ENCODE measurements at places on chromosomes 5 and 9. TPM values are rescaled to one million over a fixed set of nuclear protein-coding genes. Genes with fewer than 3 reads are reported as not detected.

S1PR3 gene
- 9.3 TPM for total RNA-seq

HOMER1 gene
- 20.0 TPM for total RNA-seq

F2RL2 gene
- 0.29 TPM for total RNA-seq

TEK gene
- 0.74 TPM for total RNA-seq

- DNase-seq: no peak
Observed at GRCh38 chr9:129561594-129562281, 59.2 kb downstream of the C9orf50 start.

- DNase-seq: no peak
Observed at GRCh38 chr9:31604531-31604930, 779.9 kb upstream of the ACO1 start.

- no peak for DNase-seq
Observed at GRCh38 chr5:10457682-10458574, 16.2 kb downstream of the ROPN1L start.

DNA sequence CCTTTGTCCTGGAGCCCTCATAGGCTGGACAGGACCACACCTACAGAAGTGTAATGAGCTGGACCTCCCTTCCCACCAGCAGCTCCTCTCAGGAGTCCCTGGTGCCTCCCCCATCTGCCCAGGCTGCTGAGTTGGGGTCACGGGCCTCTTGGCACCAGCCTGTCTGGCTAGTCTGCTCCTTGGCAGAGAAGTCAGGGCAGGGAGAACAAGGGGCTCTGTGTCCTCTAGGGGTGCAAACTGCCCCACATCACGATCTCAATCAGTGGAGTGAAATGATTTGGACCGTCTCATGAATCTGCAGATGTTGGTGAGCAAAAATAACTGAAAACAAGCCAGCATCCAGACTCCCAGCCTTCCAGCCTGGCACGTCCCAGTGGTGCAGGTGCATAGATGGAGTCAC, 14.9 kb upstream of the GFPT2 start:
- DNase-seq: no peak

- DNase-seq: no peak
Observed at GRCh38 chr9:127626752-127627493, 14.8 kb downstream of the STXBP1 start.

- no peak for DNase-seq
Observed at GRCh38 chr5:141476132-141476911, 556 bp downstream of the PCDHGC3 start.

DNA sequence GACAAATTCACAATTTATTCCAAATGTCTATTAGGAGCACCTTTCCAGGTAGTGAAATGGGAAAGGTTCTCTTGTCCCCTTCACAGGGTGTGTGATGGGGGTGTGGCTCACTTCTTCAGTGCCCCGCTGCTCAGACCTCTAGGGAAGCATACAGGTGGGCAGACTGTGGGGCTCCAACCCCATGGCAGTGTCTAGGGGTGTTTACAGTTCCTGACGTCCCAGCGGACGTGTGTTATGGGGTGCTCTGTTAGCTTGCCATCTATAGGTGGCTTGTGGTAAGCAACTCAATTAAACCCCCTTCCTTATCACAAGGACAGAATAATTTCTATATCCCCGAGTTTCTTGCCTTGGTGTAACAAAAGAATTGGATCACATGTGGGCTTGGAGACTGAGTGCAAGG, 67.4 kb upstream of the SPINK5 start:
- no peak for DNase-seq

- DNase-seq: no peak
Observed at GRCh38 chr5:88607492-88607891, 275.5 kb downstream of the MEF2C start.

GRCh38 chr5:65695896-65696295, 26.0 kb downstream of the SGTB start:
- no peak for DNase-seq

DNA sequence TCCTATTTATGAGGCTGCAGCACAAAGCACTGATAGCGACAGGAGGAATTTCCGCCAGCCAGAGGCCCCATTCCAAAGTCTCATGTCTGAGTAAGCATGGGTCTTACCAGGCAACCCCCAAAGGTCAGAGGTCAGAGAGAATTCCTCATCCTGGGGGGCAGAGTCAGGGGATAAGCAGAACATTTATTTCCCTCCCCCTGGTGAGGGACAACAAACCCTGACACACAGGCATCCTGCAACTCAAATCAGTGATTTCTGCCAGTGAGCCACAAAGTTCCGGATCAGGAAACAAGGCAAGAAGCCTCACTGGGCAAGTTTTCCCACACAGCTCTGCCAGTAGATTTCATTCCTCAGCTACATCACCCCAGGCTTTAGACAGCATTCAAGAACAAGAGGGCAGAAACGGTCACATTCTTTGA, 37.0 kb downstream of the ADAMTS12 start:
- DNase-seq: no peak

GRCh38 chr5:59090323-59090722, 507.4 kb downstream of the RAB3C start:
- DNase-seq: no peak
